HepG2 (cell line): ENCODE measurements at places on chromosomes 5 and 9. TPM values are rescaled to one million over a fixed set of nuclear protein-coding genes. Genes with fewer than 3 reads are reported as not detected.

Gene SPINK5
- not detected in 2 replicates for total RNA-seq

Gene FAM78A
- 0.14 and 0.18 TPM in 2 replicates for total RNA-seq

Gene CCDC192
- total RNA-seq = not detected in 2 replicates

Gene PAIP2
- total RNA-seq = 61.5 and 104 TPM in 2 replicates

Gene PTGDS
- 0.33 TPM in 1 of 2 replicates, not detected in the other for total RNA-seq

Gene GABRA1
- not detected in 2 replicates for total RNA-seq

Gene OMD
- total RNA-seq = not detected in 2 replicates

Gene FOXD4
- total RNA-seq = 0.18 TPM in 1 of 2 replicates, not detected in the other

Gene HAVCR2
- 0.07 TPM in 1 of 2 replicates, not detected in the other for total RNA-seq

Gene CORO2A
- 14.4 and 19.8 TPM in 2 replicates for total RNA-seq

Gene C5orf22
- 21.5 and 34.6 TPM in 2 replicates for total RNA-seq

Gene CCL27
- total RNA-seq = not detected in 2 replicates

Gene GTF3C5
- 43.4 and 66.9 TPM in 2 replicates for total RNA-seq

Gene SLC6A19
- 0.02 TPM in 1 of 2 replicates, not detected in the other for total RNA-seq

Gene SLC22A4
- 0.62 and 0.83 TPM in 2 replicates for total RNA-seq

Gene DDX4
- not detected in 2 replicates for total RNA-seq

Gene ZNF354C
- 0.02 and 0.03 TPM in 2 replicates for total RNA-seq

Gene AGXT2
- 0.13 TPM in 1 of 2 replicates, not detected in the other for total RNA-seq

Gene FOXD4L5
- total RNA-seq = 0.22 TPM in 1 of 2 replicates, not detected in the other

Gene INSL6
- not detected in 2 replicates for total RNA-seq

Gene PCDHB14
- 0.32 and 0.40 TPM in 2 replicates for total RNA-seq

Gene ANP32B
- 22.1 and 67.0 TPM in 2 replicates for total RNA-seq

Gene MEIKIN
- total RNA-seq = not detected in 2 replicates

Gene PRLR
- 13.3 and 22.2 TPM in 2 replicates for total RNA-seq

Gene PPP3R2
- total RNA-seq = not detected in 2 replicates

Gene IFNA13
- not detected in 2 replicates for total RNA-seq

Gene EXOSC2
- total RNA-seq = 63.8 and 74.2 TPM in 2 replicates

Gene RPL37
- total RNA-seq = 1,981 and 2,192 TPM in 2 replicates
